ENCODE measurements at places on chromosomes 2 and 18.
A peak's percentile ranks its signal among the peaks of the same experiment; 100 is the strongest.

- H3K27ac ChIP-seq = no peak overlapping the region
- H3K27me3 ChIP-seq = no peaks in the 10 kb centered on the region
- DNase-seq = no peak
- peaks cover 19% of the 10 kb centered on the region for H3K36me3 ChIP-seq
Measured at GRCh38 chr2:233404222-233404621, 49.9 kb downstream of the DGKD start.

DNA sequence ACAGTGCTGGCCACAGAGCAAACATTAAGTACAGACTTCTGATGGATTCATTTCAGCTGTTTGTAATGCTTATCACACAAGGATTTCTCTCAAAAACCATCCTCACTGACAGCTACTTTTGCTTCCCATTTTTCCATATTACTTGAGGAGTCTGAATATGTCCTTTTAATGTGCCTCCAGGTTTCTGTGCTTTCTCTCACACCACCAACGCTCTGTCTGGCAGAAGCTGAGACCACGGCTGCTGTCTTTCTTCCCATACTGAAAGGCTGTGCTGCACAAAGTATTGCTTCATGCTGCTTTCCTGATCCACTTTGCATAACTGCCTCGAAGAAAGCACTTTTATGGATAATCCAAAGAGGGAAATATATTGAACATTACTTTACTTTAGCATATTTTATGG is 312.1 kb upstream of the ZEB2 start:
- no peak for DNase-seq
- no peaks in the 10 kb centered on the region for H3K27me3 ChIP-seq
- H3K4me3 ChIP-seq = no peak overlapping the region
- no peaks in the 10 kb centered on the region for H3K36me3 ChIP-seq

GRCh38 chr2:29326926-29327325 is 211.7 kb downstream of the CLIP4 start:
- no peaks in the 10 kb centered on the region for H3K4me1 ChIP-seq
- peaks cover 9% of the 10 kb centered on the region for H3K27me3 ChIP-seq
- no peak overlapping the region for H3K4me3 ChIP-seq
- DNase-seq = no peak

DNA sequence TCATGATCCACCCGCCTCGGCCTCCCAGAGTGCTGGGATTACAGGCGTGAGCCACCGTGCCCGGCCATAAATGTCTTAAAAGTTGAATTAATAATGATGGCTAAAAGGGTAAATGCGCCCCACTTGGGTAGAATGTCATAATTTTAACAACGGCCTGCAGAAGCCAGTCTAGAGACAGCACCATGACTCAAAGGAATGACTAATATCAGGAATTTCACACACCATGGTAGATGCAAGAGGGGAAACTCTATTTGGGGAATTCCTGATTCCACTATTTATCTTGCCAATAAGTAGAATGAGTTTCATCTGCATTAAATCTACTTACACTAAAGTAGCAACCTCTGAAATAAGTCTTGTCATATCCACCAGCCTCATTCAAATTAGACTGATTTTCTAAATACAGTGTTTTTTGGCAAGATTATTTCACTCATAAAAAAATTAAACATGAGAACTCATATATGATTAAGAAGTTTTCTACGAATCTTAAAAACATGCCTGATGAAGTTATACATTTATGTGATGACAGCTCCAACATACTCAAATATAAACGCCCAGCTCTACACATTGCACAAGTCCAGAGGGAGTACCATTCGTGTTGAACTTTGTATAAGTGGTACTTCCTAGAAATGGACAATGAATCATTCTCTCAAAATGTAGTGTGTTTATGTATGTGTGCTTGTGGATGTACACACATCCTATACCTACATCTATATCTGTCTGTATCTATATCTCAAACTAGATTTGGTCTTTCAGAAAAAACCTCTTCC is 309.7 kb downstream of the IRS1 start:
- no peak overlapping the region for H3K4me3 ChIP-seq
- no peak for DNase-seq
- H3K27ac ChIP-seq = no peak overlapping the region

DNA sequence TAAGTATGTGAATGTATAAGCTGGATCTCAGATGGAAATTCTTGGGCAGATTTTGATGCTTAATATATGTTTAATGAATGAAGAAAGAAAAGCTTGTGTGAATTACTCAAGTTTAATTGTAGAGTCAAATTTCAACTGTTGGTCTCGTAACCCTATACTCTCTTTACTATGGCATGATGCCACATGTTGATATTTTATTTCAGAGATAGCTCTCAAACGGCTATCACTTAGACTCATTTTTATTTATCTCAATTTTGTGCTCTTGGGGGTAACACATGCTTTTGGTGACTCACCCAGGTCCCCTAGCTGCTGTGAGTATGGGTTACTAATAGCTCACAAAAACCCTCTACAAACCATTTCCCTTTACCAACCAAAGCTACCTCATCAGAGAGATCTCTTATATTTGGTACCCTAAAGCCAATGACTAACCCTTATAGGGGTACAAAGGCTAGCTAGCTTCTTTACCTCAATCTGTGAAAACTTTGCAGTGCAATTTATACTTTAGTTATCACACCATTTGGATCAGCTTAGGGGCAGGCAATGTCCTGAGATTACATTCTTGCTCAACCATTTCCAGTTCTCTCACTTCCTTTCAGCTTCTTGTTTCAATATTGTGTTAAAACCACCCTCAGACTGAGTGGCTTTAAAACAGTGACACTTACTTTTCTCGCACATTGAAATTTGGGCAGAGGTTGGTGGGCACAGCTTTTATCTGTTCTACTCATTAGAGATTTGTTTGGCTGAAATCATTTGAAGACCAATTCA is 240.3 kb downstream of the CDH7 start:
- no peaks in the 10 kb centered on the region for H3K4me1 ChIP-seq
- H3K27me3 ChIP-seq = no peaks in the 10 kb centered on the region
- H3K36me3 ChIP-seq = no peaks in the 10 kb centered on the region
- no peak overlapping the region for H3K4me3 ChIP-seq
- H3K27ac ChIP-seq = no peak overlapping the region

DNA sequence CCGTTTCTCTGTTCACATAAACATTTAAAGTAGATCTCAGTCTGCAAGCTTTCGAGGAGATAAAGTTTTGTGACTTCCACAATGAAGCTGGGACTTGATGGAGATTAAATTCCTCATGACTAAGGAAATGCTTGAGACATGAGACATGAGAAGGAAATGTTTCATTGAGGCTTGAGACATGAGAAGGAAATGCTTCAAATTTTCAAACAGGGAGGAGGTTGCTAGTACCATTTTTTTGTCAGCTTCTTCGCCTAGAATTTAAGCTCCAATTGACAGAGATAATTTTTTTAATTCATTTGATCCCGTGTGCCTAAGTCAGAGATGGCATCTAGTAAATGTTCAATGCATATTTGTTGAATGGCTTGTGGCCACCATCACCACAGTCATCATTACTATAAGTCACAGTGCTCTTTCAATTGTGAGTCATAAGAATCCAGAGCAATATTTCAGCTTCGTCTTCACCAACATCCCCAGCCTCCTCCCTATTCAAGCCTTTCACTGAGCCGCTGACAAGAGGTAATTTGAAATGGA is 543 bp upstream of the MARCHF4 start:
- peaks cover 15% of the 10 kb centered on the region for H3K4me1 ChIP-seq
- no peak overlapping the region for H3K4me3 ChIP-seq
- no peak overlapping the region for H3K27ac ChIP-seq
- H3K27me3 ChIP-seq = peaks cover 7% of the 10 kb centered on the region
- no peak for DNase-seq
- no peaks in the 10 kb centered on the region for H3K36me3 ChIP-seq

- DNase-seq = no peak
- no peak overlapping the region for H3K27ac ChIP-seq
- H3K4me3 ChIP-seq = no peak overlapping the region
- H3K4me1 ChIP-seq = no peaks in the 10 kb centered on the region
Measured at GRCh38 chr2:172305066-172305465, 122.3 kb upstream of the ITGA6 start.

DNA sequence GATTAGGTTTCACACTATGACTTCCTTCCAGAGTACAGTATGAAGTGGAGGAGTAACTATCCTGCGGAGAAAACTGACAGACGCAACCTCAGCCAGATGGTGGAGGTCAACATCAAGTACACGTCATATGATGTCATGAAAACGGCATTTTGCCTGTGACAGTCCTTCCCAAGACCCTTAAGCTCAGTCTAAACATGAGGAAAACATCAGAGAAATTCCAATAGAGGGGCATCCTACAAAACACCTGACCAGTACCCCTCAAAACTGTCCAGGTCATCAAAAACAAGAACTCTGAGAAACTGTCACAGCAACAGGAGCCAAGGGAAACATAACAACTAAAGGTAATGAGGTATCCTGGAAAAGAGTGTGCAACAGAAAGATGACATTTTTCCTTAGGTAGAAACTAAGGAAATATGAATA is 1.7 kb downstream of the RNU4ATAC start:
- no peak for DNase-seq
- no peaks in the 10 kb centered on the region for H3K27me3 ChIP-seq
- peaks cover 2% of the 10 kb centered on the region for H3K36me3 ChIP-seq
- no peak overlapping the region for H3K4me3 ChIP-seq
- H3K27ac ChIP-seq = no peak overlapping the region
- H3K4me1 ChIP-seq = peaks cover 46% of the 10 kb centered on the region

- H3K36me3 ChIP-seq = peaks cover 88% of the 10 kb centered on the region
- H3K27ac ChIP-seq = no peak overlapping the region
- no peak overlapping the region for H3K4me3 ChIP-seq
- no peak for DNase-seq
Measured at GRCh38 chr2:218245214-218245613, 15.6 kb upstream of the GPBAR1 start.

DNA sequence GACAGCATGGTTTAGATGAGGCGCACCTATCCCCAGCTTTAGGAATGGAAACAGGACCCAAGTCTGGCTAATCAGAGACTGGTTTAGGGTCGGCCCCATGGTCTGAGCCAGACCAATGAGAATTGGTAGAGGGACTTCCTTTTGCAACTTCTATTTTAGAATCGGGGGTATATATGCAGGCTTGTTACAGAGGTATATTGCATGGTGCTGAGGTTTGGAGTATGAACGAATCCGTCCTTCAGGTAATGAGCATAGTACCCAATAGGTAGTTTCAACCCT is 1.5 kb upstream of the BOLA3 start:
- no peak overlapping the region for H3K27ac ChIP-seq
- H3K27me3 ChIP-seq = no peaks in the 10 kb centered on the region
- no peak for DNase-seq
- peaks cover 41% of the 10 kb centered on the region for H3K4me1 ChIP-seq

DNA sequence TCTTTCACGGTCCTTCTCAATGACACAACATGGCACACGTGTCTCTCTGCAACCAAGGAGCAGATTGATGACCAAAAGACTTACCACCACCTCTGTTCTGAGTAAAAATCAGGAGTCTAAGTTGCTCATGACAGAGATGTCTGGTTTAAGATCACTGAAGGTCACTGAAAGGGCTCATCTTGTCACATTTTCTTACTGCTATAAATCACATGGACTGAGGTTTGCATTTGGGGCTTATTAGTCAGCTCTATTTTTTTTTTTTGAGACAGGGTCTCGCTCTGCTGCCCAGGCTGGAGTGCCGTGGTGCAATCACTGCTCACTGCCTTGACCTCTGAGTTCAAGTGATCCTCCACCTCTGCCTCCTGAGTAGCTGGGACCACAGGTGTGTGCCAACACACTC is 19.4 kb downstream of the CFLAR start:
- H3K4me3 ChIP-seq = no peak overlapping the region
- H3K27me3 ChIP-seq = no peaks in the 10 kb centered on the region
- H3K27ac ChIP-seq = peak overlapping the region; percentile 34
- H3K36me3 ChIP-seq = peaks cover 38% of the 10 kb centered on the region
- no peak for DNase-seq

DNA sequence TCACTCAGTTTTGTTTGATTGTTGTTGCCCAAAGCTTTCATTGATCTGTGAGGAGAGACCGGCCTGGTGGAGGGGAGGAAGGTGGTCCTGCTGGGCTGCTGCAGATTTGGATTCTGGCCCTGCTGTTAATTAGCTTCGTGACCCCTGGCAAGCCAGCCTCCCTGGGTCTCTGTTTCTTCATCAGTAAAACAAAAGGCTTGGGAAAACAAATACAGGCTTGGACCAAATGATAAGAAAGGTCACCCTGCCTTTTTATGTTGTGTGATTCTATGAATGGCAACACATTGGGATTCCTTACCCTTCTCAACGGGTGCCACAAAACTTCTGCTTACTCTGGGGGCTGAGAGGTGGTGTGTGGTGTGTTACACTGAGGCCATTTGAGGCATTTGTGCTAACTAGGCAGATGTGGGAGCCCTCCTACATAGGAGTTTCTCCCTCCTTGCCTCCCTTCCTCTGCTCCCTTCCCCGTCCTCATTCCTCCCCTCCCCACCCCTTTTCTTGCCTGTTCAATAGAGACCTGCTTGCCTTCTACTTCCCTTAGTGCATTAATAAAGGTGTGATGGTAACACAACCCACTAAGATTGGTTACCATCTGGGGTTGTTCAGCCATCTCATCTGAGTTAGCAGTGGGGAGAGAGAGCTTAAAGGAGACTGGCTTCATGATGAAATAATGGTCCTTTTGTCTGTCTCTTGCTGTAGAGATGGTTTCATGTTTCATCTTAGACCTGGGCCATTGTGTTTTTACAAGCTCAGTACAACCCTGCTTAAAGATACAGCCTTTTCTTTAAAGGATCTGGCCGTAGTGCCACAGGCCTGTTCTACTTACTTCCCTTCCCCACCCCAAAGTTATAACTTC is 96.2 kb downstream of the TANC1 start:
- peaks cover 64% of the 10 kb centered on the region for H3K4me1 ChIP-seq
- no peaks in the 10 kb centered on the region for H3K27me3 ChIP-seq
- no peak overlapping the region for H3K4me3 ChIP-seq
- H3K36me3 ChIP-seq = no peaks in the 10 kb centered on the region
- DNase-seq = no peak
- H3K27ac ChIP-seq = peak overlapping the region; percentile 59

- no peaks in the 10 kb centered on the region for H3K4me1 ChIP-seq
- no peaks in the 10 kb centered on the region for H3K36me3 ChIP-seq
- H3K27me3 ChIP-seq = no peaks in the 10 kb centered on the region
- H3K4me3 ChIP-seq = no peak overlapping the region
- H3K27ac ChIP-seq = no peak overlapping the region
Measured at GRCh38 chr2:127929449-127929848, 43.7 kb upstream of the AMMECR1L start.

- H3K4me3 ChIP-seq = no peak overlapping the region
- no peaks in the 10 kb centered on the region for H3K27me3 ChIP-seq
- no peaks in the 10 kb centered on the region for H3K4me1 ChIP-seq
- no peaks in the 10 kb centered on the region for H3K36me3 ChIP-seq
- no peak overlapping the region for H3K27ac ChIP-seq
Measured at GRCh38 chr18:56959120-56959519, 187.8 kb upstream of the BOD1L2 start.

DNA sequence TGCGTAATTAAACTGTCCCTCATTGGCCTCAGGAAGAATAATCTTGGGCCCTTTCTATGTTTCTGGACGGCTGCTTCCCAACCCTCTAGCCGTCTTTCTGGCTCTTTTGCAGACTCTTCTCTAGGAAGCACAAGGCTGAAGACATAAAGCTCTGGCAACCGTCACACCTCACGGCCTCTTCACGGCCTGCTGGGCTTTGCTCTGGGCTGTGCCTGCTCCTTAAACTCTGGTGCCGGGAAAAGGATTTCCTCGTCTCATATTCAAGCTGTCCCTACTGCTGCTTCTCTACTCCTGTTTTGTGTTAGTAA is 36.0 kb upstream of the WIPF1 start:
- no peaks in the 10 kb centered on the region for H3K27me3 ChIP-seq
- no peak for DNase-seq
- H3K27ac ChIP-seq = peak overlapping the region; percentile 71
